ENCODE measurements at places on chromosomes 3 and 15.

- no peaks in the 10 kb centered on the region for H3K4me1 ChIP-seq
- DNase-seq, result no peak
- H3K27me3 ChIP-seq, result no peaks in the 10 kb centered on the region
- H3K27ac ChIP-seq, result no peak overlapping the region
- H3K36me3 ChIP-seq, result no peaks in the 10 kb centered on the region
Observed at GRCh38 chr3:65279225-65279782, 591.5 kb upstream of the ADAMTS9 start.

DNA sequence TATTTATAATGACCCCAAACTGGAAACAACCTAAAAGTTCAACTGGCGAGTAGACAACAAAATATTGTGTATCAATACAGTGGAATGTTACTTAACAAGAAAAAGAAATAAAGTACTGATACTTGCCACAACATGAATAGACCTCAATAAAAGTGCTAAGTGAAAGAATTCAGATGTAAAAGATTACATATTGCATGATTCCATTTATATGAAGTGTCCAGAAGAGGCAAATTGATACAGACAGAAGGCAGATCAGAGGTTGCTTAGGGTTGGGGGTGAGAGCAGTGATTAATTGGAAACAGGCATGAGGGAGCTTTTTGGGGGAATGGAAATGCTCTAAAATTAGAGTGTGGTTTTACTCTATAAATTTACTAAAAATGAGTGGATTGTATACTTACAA is 183.3 kb downstream of the SATB1 start:
- H3K4me1 ChIP-seq, result no peaks in the 10 kb centered on the region
- peaks cover 3% of the 10 kb centered on the region for H3K27me3 ChIP-seq
- H3K4me3 ChIP-seq, result no peak overlapping the region
- no peak overlapping the region for H3K27ac ChIP-seq
- no peaks in the 10 kb centered on the region for H3K36me3 ChIP-seq

GRCh38 chr3:123854905-123855304 is 29.2 kb downstream of the MYLK start:
- peaks cover 3% of the 10 kb centered on the region for H3K27me3 ChIP-seq
- H3K36me3 ChIP-seq, result no peaks in the 10 kb centered on the region
- no peaks in the 10 kb centered on the region for H3K4me1 ChIP-seq
- no peak for DNase-seq
- H3K27ac ChIP-seq, result no peak overlapping the region
- no peak overlapping the region for H3K4me3 ChIP-seq

GRCh38 chr3:25678581-25678980 is 13.9 kb upstream of the TOP2B start:
- H3K27ac ChIP-seq, result no peak overlapping the region
- DNase-seq, result no peak
- H3K36me3 ChIP-seq, result no peaks in the 10 kb centered on the region
- H3K4me3 ChIP-seq, result no peak overlapping the region
- H3K27me3 ChIP-seq, result no peaks in the 10 kb centered on the region

DNA sequence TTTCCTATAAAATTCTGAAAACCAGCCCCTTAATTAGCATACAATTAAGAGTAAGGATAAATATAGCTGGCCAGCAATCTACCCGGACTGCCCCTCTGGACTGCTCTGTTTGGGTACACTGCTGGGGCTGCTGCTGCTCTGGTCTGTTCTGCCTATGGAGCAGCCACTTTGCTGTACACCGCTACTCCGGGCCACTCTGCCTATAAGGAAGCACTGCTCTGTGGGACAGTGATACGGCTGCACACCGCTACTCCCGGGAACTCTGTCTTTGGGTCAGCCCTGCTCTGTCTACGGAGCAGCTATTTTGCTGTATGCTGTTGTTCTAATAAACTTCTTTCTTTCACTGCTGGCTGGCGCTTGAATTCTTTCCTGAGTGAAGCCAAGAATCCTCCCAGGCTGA is 316.5 kb upstream of the PLSCR5 start:
- no peaks in the 10 kb centered on the region for H3K36me3 ChIP-seq
- no peak overlapping the region for H3K27ac ChIP-seq
- no peak for DNase-seq
- H3K27me3 ChIP-seq, result no peaks in the 10 kb centered on the region
- no peak overlapping the region for H3K4me3 ChIP-seq
- no peaks in the 10 kb centered on the region for H3K4me1 ChIP-seq

DNA sequence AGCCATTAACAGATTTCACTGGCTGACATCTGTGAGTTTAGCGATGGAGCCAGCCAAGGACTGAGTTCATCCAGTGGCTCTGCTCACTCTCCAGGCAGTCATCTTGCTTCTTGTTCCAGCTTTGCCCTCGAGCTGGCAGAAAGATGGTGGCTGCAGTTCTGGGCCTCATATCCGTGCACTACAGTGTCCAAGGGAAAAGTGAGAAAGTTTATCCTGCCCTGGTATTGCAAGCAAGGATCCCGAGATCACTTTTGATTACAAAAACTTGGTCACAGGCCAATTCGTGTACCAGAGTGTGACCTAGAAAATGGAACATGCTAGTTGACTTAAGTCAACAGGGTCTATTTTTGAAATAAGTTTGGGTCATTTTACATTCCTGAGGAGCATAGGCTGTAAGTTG is 288.0 kb upstream of the CHRM5 start:
- H3K27me3 ChIP-seq, result no peaks in the 10 kb centered on the region
- no peaks in the 10 kb centered on the region for H3K4me1 ChIP-seq
- no peak overlapping the region for H3K27ac ChIP-seq
- no peak overlapping the region for H3K4me3 ChIP-seq
- no peaks in the 10 kb centered on the region for H3K36me3 ChIP-seq

DNA sequence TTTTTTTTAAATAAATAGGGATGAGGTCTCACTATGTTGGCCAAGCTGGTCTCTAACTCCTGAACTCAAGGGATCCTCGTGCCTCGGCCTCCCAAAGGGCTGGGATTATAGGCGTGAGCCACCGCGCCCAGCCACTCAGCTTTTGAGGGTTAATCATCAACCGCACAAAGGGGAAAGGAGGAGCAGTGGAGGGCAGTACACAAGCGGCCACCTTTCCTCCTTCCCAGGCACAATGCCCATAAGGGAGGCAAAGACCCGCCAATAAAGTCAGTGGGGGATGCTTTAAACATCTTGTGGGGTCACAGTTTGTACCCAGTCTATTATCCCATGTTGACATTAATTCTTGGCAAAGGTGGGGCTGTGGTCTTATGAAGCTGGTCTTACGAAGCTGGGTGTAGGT is 32.4 kb downstream of the EHD4 start:
- H3K36me3 ChIP-seq, result peaks cover 21% of the 10 kb centered on the region
- H3K4me1 ChIP-seq, result peaks cover 52% of the 10 kb centered on the region
- no peaks in the 10 kb centered on the region for H3K27me3 ChIP-seq
- DNase-seq, result no peak
- peak overlapping the region; percentile 66 for H3K27ac ChIP-seq

GRCh38 chr3:113161661-113162060 is 49.7 kb upstream of the BOC start:
- DNase-seq, result no peak
- H3K4me1 ChIP-seq, result no peaks in the 10 kb centered on the region
- peaks cover 2% of the 10 kb centered on the region for H3K27me3 ChIP-seq
- H3K4me3 ChIP-seq, result no peak overlapping the region

GRCh38 chr15:65286069-65286703 is 497 bp downstream of the PARP16 start:
- peak overlapping the region; percentile 90 for H3K27ac ChIP-seq
- no peaks in the 10 kb centered on the region for H3K27me3 ChIP-seq
- peak overlapping the region; percentile 80 for H3K4me3 ChIP-seq
- peaks cover 13% of the 10 kb centered on the region for H3K36me3 ChIP-seq
- peaks cover 38% of the 10 kb centered on the region for H3K4me1 ChIP-seq

- H3K36me3 ChIP-seq, result peaks cover 95% of the 10 kb centered on the region
- peaks cover 78% of the 10 kb centered on the region for H3K4me1 ChIP-seq
- H3K27ac ChIP-seq, result no peak overlapping the region
- no peak overlapping the region for H3K4me3 ChIP-seq
- no peak for DNase-seq
- no peaks in the 10 kb centered on the region for H3K27me3 ChIP-seq
Observed at GRCh38 chr3:185926445-185926844, 11.4 kb downstream of the TRA2B start.

DNA sequence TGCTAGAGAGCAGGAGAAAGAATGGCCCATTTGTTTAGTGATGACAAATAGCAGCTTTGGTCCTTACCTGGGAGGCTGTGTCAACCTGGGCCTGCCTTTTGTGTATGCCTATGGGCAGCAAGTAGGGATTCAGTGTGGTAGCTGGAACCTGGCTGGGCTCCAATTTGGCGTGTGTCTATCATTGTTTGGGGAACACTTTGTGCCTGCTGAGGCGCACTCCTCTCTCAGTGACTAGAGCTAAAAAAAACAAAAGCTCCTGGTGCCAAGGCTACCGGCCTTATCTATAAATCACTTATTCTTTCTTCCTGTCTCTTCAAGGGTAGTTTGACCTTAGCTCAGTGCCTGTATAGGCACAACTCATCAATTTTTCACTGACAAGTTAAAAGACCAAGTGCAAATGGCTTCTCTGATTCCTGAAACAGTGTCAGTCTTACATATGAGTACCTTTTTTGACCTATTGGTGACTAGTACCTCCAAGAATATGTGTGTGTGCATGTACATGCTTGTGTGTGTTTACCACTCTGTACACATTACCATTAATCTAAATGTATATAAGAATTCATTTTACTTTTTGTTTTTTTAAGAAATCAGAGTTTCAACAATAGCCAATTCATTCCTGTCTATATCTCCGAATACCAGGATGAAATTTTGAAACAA is 54.6 kb downstream of the GMNC start:
- no peak for DNase-seq
- no peaks in the 10 kb centered on the region for H3K4me1 ChIP-seq
- no peaks in the 10 kb centered on the region for H3K36me3 ChIP-seq
- no peak overlapping the region for H3K4me3 ChIP-seq
- H3K27ac ChIP-seq, result no peak overlapping the region

DNA sequence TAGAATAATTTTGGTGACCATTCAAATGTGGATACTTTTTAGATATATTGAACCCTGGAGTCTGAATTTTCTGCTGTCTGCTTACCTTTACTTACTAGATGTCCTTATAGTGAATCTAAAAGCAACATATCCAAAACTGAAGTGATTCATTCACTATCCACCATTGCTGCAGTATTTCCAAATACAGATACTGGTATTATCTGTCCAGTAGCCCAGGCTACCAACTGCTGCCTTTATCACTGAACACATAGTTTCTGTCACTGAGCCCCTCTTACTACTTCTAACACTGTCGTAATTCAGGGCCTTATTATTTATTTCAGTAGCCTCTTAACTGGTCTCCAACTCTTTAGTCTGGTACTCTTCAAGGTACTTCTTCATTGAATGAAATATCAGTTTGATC is 49.2 kb downstream of the SLMAP start:
- H3K27me3 ChIP-seq, result no peaks in the 10 kb centered on the region
- H3K36me3 ChIP-seq, result peaks cover 16% of the 10 kb centered on the region
- H3K4me1 ChIP-seq, result peaks cover 43% of the 10 kb centered on the region
- no peak overlapping the region for H3K4me3 ChIP-seq
- no peak for DNase-seq
- H3K27ac ChIP-seq, result no peak overlapping the region

GRCh38 chr3:24211381-24211780 is 266.3 kb downstream of the NR1D2 start:
- no peaks in the 10 kb centered on the region for H3K36me3 ChIP-seq
- H3K27me3 ChIP-seq, result peaks cover 6% of the 10 kb centered on the region
- no peak for DNase-seq
- H3K27ac ChIP-seq, result no peak overlapping the region

- peaks cover 5% of the 10 kb centered on the region for H3K4me1 ChIP-seq
- no peak overlapping the region for H3K27ac ChIP-seq
- DNase-seq, result no peak
- H3K4me3 ChIP-seq, result no peak overlapping the region
- no peaks in the 10 kb centered on the region for H3K36me3 ChIP-seq
Observed at GRCh38 chr15:78831229-78832207, 20.3 kb upstream of the ADAMTS7 start.

DNA sequence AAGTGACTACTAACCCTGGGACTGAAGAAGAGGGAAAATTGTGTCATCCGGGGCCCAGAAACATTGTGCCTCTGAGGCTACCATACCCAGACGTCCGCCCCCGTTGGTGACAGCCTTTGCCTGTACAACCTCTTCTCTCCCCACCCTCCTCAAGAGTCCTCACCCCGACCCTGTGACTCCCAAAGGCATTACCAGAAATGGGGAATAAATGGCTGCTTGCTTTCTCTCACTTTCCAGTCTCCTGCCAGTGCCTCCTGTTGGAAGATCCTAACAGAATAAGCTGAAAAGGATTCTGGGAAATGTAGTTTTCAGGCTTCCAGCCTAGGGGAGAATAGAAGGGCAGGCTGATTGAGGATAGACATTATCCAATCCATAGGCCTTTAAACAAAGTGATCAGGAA is 30.8 kb upstream of the SLC25A36 start:
- H3K36me3 ChIP-seq, result no peaks in the 10 kb centered on the region
- H3K27me3 ChIP-seq, result peaks cover 6% of the 10 kb centered on the region
- H3K4me3 ChIP-seq, result no peak overlapping the region
- no peaks in the 10 kb centered on the region for H3K4me1 ChIP-seq

DNA sequence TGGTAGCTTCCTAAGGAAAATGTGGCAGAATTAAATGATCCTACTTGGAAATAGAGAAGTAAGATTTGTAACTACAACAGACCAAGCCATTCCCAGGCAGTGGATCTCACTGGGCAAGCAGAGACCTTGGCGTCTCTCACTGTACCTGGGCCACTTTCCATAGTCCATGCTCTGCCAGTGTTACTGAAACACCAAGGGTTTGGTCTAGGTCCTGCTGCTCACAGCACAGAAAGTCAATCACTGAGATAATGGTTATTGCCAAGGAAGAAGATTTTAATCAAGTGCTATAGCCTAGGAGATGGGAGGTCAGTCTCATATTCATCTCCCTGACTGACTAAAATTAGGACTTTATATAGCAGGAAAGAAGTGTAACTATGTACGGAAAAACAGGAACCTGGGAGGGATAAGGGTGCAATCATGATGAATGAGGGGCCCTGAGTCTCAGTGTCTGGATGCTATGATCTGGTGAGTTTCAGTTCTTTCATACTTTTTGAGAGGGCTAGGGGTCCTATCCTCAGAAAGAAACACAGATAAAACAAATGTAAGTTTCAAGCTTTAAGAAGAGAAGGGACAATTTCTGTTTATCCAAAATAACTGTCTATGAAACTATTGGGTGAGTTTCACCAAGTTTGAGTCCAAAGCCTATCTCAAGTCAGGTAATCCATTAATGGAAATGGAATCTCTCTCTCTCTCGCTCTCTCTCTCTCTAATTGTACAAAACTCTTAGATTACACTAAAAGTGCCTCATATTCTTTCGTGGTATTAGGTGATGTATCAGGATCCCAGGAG is 20.6 kb downstream of the GPR15 start:
- peaks cover 89% of the 10 kb centered on the region for H3K4me1 ChIP-seq
- no peak for DNase-seq
- peak overlapping the region; percentile 72 for H3K4me3 ChIP-seq
- H3K27ac ChIP-seq, result peak overlapping the region; percentile 96
- peaks cover 63% of the 10 kb centered on the region for H3K36me3 ChIP-seq
- no peaks in the 10 kb centered on the region for H3K27me3 ChIP-seq

DNA sequence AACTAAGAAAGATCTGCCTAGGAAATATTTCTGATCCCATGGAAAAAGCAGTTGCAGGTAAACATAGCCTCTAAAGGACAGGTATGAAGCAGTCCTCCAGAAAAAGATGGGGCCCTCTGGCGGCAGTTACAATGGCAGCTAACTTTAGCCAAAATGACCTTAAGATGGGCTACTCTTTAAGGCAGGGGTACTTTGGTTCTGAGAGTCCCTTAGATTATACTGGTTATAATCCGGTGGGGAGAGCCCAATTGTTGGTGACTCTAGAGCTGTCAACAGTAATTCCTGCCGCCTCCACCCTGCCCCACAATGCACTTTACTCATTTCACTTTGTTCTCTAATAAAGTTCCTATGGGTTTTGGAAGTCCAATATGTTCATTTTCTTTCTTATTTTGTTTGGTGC is 412.8 kb upstream of the WNT5A start:
- no peak overlapping the region for H3K4me3 ChIP-seq
- H3K4me1 ChIP-seq, result no peaks in the 10 kb centered on the region
- no peaks in the 10 kb centered on the region for H3K27me3 ChIP-seq
- H3K27ac ChIP-seq, result no peak overlapping the region

Data from activated CD4-positive, alpha-beta T cell treated with anti-CD3 and anti-CD28 coated beads, Interleukin-2, amount 10 ng/mL, durations not matched to agents 7 days and 5 days (primary cell).